ENCODE measurements at places on chromosomes 7 and 10.

DNA sequence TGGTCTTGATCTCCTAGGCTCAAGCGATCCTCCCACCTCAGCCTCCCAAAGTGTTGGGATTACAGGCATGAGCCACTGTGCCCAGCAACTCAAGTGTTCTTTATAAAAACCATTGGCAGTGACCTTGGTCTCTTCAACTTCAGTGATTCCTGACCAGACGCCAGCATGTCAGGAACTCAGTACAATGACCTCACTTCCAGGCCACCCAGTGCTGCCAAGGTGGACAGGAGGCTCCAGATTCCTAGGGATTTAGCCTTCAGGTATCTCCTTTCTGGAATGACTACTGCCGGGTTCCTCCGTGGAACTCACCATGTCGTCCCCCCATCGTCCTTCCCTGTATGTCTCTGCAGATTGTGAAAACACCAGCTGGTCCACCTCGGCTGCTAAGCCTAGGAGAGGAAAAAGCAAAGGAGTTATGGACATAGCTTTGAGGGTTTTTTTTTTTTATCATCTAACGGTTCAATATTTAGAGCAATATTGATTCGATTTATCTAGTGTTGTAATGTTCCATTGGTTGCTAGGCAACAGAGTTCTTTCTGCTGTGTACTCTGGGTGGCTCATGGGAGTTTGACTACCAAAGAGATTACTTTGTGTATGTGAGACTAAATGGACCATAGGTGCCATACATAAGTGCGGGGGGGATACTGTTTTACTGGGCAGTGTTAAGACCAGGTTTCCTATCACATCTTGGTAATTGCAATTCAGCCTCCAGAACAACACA is 425.8 kb upstream of the AUTS2 start:
- no peak for DNase-seq

- no peak for DNase-seq
Measured at GRCh38 chr10:33510206-33510605, 175.7 kb upstream of the NRP1 start.

GRCh38 chr7:115812794-115813193 is 217.8 kb downstream of the TFEC start:
- no peak for DNase-seq

DNA sequence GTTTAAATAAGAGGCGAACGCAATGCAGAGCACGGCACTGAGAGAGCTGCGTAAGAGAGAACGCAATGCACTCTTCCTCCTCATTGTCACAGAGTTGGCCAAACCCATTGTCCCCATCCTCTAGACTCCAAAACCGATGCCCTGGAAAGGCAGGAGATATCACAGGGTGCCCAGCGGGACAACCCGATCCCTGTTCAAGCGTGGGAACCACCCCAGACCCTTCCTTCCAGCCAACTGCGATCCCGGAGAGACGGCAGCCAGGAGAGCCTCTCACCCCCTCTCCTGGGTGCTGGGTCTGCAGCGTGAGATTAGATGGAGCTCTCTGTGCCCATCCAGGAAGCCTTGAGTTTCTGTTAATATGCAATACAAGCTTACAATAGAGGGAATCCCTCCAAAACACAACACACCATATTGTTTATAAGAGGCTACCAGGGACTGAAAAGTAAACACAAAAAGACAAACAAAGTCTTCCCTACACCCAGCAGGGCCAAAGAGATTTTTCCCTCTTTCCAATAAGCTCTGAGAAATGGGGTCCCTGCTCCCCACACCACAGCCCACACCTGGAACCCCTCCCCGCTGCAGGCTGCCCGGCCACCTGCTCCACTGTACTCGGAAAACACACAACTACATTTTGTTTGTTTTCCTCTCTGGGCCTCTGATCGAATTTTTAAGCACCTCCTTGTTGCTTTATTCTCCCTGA is 187.6 kb downstream of the ADARB2 start:
- DNase-seq, result no peak

DNA sequence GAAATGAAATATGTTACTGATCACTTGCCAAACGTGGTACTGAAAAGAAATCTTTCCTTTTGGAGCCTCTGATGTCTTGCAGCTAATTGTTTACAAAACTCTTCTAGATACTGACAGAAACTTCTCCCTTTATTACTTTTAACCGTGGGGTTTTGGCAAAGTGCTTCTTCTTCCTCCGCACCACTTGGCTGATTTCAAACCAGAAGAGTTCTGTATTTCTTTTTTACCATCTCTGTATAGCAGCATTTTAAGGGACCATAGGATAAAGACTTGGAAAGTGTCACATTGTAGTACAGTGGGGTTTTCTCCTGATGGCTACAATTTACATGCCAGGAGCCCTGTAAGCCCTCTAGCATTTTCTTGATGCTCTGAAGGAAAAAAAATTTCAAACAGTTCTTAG is 21.9 kb upstream of the CREB5 start:
- DNase-seq, result no peak

DNA sequence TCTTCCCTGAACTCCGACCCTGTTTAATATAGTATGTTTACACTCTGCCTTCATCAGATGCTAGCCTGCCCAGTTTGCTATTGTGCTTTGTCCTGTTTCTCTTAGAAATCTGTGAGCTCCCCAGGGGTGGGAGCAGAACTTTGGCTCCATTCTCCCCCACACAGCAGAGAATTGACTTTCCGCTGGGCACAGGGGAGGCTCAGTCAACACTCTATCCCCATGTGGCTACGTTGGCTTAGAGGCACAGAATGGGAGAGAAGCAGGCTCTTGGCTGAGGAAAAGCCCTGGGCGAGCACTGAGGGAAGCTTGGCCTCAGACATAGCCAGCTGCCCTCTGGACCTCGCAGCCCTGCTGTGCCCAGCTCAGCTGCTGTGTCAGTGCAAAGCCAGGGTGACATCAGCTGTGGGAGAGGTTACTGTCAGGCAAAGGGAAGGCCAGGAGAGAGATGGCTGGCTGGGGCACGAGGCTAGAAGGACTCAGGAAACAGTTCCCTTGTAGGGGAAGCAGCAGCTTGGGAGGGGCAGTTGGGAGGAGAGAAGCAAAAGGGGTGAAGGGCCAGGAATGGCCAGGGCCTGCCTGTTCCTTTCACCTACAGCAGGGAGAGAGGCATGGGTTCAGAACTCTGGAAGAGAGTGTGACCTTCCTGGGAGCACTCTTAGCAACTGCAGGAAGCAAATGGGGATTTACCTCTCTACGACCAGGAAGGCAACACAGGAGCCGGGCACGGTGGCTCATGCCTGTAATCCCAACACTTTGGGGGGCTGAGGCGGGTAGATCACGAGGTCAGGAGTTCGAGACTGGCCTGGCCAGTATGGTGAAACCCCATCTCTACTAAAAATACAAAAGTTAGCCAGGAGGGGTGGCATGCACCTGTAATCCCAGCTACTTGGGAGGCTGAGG is 5.8 kb upstream of the SCD start:
- no peak for DNase-seq

DNA sequence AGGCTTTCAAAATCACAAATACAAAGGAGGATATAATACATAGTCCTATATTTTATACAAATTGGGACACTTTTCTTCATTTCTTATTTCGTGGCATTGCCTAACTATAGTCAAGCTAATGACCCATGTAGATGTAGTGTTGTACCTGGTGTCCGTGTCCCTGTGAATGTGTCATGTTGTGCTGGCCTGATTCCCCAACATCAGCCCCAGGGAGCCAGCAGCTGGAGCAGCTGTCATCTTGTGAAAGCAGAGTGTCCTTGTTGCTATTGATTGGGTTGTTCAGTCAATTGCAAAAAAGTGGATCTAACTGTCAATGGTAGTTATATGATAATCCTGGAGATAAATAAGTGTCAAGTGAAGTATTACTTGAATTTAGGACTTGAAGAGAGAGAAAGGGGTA is 86.3 kb downstream of the KAT6B start:
- DNase-seq, result no peak

DNA sequence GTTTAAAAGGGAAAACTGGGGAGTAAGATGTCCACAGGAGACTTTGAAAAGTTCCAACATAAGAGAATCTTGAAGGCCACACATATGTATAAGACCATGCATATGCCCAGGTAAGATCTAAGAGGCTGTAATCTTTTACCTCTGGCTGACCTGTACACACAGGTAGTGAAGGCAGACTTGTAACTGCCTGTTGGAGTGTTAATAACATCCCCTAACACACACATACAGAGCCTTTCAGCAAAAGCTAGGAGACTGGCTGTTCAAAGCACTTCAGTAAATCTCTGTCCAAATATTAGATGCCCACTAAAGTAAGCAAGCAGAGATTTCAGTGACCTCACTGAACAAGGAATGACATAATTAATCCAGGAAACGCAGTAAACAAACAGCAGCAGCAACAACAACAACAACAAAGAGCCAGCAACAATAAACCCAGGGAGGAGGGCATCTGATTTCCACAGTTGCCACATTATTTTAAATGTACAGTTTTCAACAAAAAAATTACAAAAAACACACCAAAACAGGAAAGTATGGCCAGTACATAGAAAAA is 15.0 kb downstream of the CYP51A1 start:
- no peak for DNase-seq

DNA sequence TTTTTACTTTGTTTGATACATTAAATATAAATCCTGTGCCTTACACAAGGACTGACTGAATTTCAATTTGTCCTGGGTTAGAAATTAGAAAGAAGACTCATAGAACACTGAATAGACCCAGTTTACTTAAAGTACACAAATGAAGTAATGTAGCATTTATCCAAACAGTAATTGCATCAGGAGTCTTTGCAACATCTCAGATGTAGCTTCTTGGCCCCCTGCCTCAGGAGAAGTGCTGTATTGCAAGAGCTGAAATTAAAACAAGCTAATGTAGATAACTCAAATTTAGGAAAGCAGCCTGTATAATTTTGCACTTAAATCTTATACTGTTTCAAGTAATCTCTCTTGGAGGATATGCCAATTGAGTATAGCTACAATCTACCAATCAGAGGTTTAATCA is 54.3 kb upstream of the KCND2 start:
- DNase-seq, result no peak

GRCh38 chr7:24133691-24134090 is 150.3 kb upstream of the NPY start:
- DNase-seq, result no peak

DNA sequence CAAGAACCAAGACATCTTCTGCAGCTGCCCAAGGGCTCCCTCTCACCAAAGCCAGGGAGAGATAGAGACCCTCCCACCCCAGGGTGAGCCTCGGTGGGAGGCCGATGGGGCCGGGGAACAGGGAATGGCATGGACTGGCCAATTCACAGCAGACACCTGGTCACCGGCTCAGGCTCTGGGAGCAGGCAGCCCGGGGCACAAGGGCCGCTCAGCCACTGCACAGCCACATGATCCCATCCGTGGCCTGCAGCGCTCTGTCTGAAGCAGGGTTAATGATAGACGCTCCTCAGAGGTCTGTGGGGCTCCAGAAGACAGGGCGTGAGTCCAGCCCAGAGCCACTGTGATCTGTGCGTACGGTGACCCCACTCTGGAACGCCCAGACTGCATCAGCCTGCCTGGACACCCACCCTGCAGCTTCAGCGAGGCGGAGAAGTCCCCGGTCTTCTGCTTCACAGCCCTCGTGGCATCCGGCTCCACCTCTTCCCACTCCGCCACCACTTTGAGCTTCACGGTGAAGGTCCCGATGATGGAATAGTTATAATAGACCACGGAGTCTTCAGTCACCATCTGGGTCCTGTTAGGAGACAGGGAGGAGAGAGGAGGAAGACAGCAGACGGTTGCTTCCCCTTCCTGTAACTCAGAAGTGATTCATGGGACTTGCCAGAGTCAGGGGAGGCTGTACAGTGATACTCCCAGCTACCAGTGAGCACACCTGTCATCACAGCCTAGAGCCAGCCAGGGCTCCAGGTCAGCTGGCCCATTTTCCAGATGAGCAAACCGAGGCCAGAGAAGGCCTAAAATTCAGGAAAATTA is 14.0 kb downstream of the TMEM130 start:
- no peak for DNase-seq

GRCh38 chr10:77249901-77250459 is 387.6 kb downstream of the KCNMA1 start:
- no peak for DNase-seq

GRCh38 chr7:91571601-91572000 is 307.4 kb downstream of the FZD1 start:
- DNase-seq, result no peak
